Fibroblast of skin of left biceps (primary cell): ENCODE measurements at places on chromosomes 3 and 15.

DNA sequence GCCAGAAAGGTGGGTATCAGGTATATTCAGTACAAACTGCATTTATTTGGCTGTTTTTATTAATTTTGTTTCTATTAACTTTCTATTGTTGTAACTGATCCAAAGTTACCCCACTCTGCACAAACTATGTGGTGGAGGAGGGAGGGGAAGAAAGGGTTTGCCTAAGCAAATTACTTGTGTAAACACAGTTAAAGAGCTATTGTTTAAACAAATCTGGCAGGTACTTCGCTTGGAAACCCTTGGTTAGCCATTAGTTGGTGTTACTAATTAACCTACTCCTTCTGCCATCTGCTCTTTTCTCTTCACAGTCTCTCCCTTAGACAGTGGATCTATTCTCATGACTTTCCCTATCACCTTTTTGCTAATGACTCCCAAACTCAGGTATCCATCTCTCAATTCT is 328.4 kb upstream of the NECTIN3 start:
- DNase-seq: no peak

DNA sequence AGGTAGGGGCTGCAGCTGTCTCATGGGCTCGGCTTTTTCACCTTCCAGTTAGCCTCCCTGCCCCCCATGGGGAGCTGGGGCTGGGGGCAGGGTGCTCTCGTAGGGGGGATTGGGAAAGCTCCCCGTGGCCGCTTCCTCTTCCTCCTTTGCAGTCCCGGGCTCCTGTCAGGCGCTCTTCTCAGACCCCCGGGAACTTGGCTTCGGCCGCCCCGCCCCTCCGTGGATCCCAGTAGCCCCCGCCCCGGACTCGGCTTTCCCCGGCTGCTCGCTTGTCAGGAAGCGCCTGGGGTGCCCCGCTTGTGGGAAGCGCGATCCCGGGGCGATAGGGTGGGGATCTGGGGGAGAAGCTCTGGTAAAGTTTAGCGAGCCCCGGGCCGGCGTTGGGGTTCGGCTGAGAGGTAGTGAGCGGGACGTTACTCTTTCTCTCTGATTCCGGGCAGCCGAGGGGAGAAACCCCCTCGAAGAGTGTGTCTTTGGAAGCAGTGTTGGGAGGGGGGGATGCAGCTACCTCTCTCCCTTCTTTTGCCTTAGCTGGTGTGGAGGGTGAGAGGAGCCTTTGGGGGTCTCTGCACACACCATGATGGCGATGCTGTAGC is 611 bp downstream of the PIAS1 start:
- DNase-seq: no peak

DNA sequence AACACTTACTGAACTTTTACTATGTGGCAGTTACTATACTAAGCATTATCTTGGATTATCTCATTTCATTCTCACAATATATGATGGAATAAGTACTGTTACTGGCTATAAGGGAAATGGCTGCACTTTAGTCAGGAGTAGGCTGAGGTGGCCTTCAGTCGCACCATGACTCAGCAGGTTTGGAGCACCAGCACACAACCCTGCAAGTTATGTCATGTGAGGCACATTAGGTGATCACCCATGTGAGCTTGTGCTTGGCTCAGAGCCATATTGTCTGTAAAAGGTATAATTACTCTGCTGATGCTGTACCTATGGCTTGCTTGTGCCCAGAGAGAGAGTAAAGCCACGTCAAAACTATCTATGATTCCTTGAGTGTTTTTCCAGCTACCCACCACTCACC is 54.1 kb upstream of the TIPARP start:
- no peak for DNase-seq

DNA sequence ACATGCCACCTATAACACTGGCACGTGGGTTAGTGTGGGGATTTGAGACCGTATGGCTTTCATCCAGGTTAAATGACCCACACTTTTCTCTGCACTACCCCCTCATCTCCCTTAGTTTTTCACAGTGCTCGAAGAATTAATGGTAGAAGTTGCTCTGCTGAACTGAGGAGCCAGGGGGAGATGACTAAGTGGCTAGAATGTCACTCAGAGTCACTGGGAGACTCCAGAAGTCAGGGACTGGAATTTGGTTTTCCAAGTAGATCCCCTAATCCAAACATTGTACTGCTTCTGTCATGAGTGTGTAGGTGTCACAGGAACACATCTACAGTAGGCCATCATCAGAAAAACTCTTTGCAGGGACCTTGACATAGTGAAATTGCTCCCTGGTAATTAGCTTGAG is 181.0 kb upstream of the RASGRP1 start:
- no peak for DNase-seq

- peak; percentile 92 for DNase-seq
These were observed 198.6 kb upstream of the PLSCR5 start for GRCh38 chr3:146803745-146804144.

GRCh38 chr3:110066206-110066605 is 728.9 kb upstream of the DPPA4 start:
- DNase-seq: no peak

- DNase-seq: no peak
These were observed 1.3 kb downstream of the RAP2B start for GRCh38 chr3:153163393-153163724.

DNA sequence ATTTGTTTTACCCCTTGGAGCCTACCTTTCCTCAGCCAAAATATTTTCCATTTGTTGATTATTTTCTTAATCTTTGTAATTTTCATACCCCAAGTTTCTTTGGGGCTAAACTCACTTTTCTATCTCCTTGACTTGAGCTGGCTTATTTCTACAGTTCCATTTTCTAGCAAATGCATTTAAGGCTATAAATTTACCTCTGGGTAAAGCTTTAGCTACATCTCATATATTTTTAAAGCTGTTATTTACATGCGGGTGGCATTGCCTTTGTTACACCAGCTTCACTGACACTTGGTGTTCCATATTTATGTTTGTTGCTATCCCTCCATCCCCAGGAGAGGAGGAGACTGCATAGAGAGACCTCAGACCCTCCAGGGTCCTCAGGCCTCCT is 136.3 kb downstream of the NUP210 start:
- no peak for DNase-seq

DNA sequence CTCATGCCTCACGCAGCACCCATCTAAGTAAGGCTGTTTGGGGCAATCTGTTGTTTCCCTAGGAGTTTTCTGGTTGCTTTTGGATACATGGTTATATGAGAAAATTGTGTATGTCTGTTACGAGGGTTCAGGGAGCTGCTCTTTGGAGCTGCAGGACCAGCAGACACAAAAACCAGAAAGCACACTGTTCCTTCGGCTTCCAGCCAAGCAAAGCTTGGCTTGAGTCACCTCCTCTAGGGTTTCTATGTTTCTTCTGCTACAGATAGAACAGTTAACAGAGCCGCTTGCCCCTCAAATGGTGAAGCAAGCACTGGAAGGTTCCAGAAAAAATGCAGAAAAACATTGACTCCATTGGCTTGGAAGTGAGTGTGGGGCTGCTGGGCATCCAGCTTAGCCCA is 49.2 kb upstream of the CTDSPL start:
- no peak for DNase-seq

DNA sequence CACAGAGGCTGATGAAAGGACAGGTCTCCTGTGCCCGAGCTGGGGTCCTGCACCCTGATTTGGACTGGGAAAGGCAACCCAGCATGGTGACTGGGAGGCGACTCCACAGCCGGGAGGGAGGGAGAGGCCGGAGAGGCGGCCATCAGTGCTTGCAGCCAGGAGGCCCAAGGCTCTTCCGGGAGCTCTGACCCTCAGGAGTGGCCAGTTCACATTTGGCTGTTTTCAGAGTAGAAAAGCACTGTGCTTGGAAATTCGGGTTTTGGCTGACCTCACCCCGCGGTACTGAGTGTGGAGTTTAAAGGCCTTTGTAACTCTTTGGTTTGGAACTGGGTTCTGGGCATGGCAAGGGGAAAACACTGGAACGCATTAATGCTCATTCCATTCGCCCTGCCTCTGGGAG is 31.9 kb downstream of the SMAD6 start:
- DNase-seq: no peak

DNA sequence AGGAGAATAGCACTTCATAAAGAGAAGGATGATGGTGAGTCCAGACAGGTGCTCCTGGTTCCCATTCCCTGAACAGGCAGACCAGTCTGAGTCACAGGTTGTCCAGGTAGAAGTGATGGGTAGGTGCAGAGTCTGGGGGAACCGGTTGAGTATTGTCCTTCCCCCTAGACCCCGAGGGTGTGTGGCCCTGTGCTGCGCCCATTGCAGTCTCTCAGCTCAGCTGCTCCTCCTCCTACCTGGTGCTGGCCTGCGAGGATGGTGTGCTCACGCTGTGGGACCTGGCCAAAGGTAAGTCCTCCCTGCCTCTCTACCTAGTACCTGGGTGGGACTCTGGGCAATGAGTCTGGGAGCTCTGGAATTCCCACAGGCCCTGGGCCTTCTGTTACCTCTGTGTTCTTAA is 19.8 kb downstream of the MESP1 start:
- no peak for DNase-seq

GRCh38 chr3:115052906-115053305 is 94.2 kb downstream of the ZBTB20 start:
- DNase-seq: no peak
